ENCODE measurements at places on chromosomes 2 and 18.

DNA sequence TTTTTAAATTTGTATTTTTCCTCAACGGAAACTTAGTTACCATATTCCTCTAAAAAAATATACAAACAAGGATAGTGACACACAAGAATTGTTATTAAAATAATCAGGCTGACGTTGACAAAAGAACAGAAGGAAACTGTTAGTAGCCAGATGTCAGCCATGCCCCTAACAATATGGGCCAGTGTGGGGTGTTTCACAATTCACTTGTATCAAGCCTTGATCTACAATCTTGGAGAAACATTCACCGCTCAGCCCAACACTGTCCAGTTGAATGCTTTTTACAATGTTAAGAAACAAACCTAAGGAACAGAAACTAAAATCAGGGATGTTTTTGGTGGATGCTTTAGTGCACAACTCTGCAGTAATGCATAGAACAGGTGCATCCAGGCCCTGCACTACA, 44.6 kb downstream of the TMEFF2 start:
- no peak for DNase-seq

GRCh38 chr2:22359071-22359672, 1025.8 kb upstream of the KLHL29 start:
- no peak for DNase-seq

- no peak for DNase-seq
Measured at GRCh38 chr2:38602136-38602731, 494 bp downstream of the HNRNPLL start.

GRCh38 chr2:41989501-41990180, 58.2 kb upstream of the PKDCC start:
- no peak for DNase-seq

DNA sequence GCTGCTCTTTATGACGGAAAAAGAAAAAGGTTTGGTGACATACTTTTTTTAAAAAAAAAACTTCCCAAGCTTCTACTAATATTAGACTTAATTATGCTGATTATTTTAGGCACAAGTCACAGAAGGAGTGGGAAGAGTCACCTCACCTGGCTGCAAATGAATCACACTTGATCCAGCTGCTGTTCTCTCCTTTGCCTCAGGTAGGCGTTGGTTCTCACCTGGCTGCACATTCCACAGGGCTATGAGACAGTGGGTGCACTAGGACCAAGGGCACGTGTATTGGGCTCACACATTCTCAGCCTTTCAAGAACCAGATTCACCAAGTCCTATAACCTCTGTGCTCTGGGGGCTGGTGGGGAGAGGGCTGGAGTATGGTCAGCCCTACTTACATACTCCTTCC, 93.3 kb downstream of the TGFA start:
- no peak for DNase-seq

DNA sequence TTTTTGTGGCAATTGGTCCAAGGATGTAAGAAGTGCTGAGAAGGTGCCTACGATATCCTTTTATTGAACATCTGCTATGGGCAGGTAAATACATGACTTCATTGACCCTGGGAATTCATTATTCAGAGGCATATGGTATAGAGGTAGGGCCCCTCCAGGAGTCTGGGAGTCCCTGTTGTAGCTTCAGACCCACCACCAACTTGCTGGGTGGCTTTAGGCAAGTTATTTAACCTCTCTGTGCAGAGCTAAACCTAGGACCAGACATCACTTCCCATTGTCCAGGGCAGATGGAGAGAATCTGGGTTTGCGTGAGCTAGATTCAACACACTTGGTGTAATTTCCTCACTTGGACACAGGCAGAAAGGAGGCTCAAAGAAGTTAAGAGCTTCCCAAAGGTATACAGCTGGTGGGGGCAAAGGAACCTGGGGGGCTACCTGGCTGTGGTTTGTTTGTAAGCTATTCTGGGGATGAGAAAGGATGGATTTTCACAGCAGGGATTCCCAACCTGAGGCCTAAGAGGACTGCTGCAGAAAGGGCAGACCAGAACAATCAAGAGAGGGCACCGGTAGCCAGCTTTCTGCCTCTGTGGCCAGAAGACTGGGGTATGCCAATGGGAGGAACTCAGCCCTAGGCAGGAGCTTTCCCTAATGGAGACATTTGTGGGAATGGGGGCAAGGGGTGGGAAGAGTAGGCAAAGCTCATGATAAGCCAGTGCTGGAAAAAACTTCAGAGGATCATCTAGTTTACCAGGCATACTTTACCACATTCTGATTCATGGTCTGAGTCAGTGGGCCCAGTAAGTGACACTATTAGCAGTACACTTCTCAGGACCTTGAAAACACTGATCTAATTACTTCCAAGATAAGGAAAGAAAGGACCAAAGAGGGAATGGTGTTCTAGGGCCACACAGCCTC, 102.7 kb upstream of the SMAD2 start:
- no peak for DNase-seq

DNA sequence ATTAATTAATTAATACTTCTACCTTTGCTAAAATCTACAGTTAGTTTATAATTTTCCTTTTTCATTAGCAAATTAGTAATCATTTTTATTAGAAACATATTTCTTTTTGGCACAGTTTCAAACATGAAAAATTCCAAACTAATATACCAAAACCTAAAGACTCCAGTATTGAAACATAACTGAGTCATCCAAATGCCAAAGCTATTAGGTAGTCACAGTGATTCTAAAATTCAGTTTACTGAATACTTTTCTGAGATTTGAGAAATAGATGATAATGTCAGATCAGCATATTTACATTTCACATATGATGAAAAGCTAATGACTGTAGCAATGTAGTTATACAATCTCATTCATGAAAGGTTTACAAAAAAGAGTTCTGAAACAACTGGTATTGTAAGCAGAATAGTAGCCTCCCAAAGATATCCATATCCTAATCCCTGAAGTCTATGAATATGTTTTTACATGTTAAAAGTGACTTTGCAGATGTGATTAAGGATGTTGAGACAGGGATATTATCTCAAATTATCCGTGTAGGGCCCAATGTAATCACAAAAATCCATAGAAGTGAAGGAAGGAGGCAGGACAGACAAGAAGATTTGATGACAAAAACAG, 680.2 kb upstream of the CHAC2 start:
- DNase-seq: no peak

DNA sequence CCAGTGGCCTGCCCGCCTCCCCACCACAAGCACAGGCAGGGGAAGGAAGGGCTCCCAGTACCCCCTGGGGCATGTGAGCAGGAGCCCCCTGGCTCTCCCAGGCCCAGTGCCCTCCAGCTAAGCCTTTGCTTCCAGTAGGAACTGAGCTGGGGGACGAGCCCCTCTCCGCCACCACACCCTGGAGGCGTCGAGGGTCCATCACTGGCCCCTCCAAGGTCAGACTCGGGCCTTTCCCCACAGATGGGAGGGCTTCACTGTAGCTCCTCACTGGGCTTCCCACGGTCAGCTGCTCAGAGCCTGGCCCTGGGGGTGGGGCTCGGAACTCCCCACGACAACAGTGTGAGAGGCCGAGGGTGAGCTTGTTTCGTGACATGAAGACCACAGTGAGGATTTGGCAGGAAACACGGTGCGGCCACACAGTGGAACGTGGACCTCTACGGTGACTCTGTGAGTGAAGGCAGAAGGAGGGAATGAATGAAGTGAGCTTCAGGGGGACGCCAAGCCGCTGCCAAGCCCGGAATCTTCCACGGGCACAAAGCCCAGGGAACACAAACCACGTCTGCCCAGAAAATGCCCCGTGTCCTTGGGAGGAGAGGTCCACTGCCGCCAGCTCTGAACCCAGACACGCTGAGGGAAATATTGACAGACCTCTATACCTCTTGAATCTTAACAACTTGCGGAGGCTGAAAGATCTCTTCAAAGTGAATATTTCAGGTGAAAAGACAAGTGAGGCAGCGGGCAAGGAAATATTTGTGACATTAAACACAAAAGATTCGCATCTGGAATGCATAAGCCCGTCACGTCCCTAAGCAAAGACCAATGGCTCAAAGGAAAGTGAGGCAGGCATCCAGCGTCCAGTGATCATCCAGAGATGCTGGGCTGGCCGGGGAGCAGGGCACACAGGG, 144.8 kb upstream of the GPC1 start:
- DNase-seq: no peak

DNA sequence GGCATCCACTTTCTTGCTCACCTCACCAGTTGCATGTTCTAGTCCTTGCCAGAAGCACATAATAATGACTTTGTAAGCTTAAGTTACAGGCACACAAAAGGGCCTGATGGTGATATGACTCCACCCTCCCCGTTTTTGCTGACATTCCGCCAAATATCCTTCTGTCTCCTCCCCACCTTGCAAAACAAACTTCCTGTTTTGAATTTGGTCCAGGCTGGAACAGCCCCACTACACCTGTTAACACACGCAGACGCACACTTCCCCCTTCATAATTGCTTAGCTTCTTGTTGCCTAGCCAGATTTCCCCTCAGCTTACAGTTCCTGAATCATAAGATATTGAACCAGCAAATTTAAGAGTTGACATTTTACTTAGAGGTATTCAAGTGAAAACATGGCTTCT, at the start of gene MGAT5:
Gene MGAT5 (plus strand): TSS at position 269 of the 400 bp plus-strand sequence. CDS start 332 bp downstream, outside the sequence.
- peak; percentile 48 for DNase-seq

DNA sequence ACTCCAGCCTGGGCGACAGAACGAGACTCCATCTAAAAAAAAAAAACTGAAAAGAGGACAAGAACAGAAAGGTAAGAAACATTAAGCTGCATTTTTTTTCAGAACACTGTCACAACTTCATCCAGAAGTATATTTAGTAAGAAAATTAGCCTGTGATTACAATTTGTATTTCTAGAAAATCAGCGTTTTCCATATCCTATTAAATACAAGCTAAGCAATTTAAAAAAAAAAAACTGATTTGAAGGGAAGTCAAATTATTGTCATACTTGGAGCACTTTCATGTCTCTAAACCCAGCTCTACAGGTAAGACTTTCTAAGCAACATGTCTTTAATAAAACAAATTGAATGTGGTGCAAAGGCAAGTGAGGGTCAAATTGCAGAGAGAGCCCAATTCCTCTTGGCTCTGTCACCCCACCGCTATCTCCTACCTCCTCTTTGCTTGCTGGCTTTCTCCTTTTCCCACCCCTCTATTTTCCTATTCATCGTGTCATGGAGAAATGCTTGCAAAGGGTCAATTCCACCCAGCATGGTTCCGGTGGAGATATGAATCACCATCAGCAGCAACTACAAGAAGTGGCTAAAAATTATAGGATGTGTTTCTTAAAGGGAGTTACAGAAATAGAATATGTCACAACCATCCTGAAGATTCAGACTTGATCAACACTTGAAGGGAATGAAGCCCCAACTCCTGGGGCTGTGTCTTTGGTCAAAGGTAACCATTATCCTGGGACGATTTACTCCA, 68.4 kb upstream of the BCL11A start:
- no peak for DNase-seq

DNA sequence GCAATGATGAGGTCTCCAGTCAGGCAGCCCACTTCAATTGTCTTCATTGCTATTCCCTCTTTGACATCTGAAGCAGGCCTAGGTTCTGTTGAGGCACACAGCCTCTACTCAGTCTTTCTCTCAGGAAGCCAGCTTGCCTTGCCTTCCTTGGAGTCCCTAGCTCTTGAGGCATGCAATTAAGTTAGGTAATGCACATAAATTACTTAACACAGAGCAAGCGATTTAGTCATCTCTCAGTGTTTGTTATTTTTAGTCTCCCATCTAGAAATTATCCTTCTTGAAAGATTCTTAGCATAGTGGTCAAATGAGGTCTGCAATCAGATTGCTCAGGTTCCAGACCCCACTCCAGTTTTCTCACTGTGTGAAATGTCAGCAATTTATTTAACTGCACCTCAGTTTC, 32.0 kb downstream of the SULT1C4 start:
- no peak for DNase-seq

GRCh38 chr2:191247381-191248057, 2.3 kb downstream of the MYO1B start:
- DNase-seq: no peak

DNA sequence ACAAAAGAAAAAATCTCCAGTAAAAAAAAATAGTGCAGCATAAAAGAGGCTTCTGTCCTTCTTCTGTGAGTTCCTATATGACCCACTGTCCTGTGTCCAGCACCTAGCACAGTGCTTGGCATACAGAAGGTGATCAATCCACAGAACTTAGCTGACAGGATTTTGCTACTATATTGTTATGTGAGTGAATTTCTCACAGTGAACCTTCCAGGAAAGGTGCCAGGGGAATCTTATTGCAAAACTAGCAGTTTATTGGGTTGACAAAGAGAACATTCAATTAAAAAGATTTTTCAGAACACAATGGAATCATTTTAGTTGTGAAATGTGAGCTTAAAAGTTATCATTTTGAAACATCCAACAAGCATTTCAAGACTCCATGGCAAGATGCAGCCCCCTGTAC, 12.4 kb upstream of the TRIB2 start:
- no peak for DNase-seq

GRCh38 chr2:191637182-191638078, 40.5 kb upstream of the NABP1 start:
- DNase-seq: peak; percentile 24

DNA sequence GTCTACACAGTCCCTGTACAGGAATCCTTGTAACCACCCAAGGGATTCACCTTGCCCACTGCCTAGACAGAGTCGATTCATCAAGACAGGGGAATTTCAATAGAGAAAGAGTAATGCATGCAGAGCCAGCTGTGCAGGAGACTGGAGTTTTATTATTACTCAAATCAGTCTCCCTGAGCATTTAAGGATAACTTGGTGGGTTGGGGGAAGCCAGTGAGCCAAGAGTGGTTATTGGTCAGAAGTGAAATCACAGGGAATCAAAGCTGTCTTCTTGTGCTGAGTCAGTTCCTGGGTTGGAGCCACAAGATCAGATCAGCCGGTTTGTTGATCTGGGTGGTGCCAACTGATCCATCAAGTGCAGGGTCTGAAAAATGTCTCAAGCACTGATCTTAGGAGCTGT, 17.8 kb upstream of the FAM98A start:
- no peak for DNase-seq
